ENCODE measurements at places on chromosomes 2 and 18.

DNA sequence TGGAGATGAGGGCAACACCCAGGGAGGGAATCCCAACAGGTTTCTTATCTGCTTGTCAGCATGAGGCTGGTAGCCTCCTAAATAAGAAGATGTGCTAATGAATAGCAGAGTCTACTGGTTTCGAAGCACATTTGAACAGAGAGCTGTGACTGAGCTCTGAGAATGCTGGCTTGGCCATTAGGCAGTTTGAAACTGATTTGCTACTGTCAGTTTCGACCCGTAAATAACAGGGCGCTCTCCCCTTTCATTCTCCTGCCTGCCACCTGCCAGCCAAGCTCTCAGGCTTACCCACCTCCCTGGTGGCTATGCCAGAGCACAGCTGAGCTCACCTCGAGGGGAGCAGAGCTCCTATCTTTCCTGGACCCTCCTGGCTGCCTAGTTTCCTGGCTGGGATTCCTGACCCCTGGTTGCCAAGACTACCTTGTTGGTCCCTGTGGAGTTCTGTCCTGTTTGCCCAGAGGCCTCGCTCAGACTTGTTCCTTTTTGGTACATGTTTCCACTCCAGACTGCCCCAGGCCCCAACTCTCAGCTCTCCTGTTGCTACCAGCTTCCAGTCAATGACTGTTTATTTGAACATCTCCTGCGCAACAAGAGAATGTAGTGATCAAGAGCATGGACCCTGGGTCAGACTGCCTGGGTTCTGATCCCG, 102.3 kb upstream of the ALPP start:
- no peak for DNase-seq

DNA sequence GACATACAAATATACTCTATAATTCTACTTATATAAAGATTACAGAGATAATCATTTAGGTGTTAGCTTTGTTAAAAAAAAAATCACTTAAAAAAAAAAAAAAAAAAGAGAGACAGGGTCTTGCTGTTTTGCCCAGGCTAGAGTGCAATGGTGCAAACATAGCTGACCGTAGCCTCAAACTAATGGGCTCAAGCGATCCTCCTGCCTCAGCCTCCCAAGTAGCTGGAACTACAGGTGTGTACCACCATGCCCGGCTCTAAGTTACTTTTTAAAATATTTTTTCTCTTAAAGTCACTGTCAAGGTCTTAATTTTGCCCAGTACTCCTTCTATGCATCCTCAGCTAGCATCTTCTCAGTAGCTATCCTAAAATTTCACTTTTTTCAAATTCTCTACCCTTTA, 77.2 kb upstream of the SLC25A52 start:
- no peak for DNase-seq

DNA sequence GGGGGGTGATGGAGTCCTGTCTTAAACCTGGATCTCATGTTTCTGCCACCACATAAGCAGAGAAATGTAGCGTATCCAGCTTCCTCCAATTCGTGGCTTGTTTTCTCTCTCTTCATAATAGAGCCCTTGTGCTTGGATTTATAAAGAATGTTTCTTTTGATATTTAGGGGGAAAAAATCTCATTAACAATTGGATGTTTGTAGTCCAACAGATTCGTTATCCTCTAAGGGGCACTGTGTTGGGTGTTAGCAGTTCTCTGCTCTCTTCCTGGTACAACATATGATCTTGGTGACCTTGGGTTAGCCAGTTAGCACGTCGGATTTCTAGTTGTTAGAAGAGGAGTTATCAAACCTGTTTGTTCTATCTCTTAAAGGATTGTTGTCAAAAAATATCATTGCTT, 127.8 kb downstream of the FMNL2 start:
- DNase-seq = no peak

DNA sequence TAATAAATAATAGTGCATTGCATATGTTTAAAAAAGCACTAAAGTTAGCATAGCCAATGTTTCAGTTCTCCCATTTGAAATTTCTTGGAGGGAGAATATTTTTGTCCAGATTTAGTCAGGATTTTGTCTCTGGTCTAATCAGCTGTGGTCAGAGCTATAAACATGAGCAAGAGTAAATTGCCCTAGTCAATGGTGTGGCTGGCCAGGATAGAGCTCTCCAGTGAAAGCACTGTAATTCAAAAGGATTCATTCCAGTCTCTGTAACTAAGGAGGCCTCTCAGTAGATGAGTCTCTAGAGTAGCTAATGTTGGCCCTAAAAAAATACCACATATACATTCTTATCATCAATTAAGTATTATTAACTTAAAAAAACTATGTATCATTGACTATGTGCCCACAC, 241.6 kb downstream of the CDCA7 start:
- DNase-seq = no peak

GRCh38 chr2:99984799-99985515, 157.4 kb downstream of the AFF3 start:
- DNase-seq = no peak

DNA sequence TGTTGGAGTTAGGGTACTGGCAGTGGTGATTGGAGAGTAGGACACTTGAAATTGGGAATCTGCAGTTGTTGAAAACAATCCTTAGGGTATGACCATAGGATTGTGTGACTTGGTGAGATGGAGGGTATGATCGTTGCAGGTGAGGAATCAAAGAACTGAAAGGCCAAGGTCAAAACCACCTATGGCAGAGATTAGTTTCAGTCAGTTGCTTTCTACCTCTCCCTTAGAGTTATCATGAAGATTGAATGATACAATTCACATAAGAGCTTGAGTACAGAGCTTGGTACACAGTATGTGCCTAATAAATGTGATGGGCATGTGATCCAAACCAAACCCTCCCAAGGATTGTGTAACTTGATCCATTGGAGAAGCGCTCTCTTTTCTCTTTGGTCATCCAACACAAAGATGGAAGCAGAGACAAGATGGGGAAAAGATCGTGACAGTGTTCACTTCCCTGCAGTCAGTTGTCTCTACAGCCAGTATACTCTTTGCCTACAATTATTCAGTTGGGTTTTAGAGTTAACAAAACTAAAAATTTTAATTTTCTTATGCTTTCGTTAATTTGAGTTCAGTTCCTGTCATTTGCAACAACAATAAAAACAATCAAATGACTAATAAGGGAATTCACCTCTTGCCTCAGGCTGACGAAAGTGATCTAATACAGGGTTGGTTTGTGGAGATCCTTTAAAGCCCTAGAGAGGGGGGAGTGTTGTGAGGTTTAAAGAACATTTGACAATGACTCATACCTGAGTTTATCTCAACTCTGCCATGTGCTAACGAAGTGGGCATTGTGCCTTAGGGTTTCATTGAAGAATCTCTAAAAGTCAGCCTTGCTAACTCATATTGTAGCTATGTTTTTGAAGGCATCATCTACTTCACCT, 14.8 kb upstream of the SMAD2 start:
- DNase-seq = no peak

DNA sequence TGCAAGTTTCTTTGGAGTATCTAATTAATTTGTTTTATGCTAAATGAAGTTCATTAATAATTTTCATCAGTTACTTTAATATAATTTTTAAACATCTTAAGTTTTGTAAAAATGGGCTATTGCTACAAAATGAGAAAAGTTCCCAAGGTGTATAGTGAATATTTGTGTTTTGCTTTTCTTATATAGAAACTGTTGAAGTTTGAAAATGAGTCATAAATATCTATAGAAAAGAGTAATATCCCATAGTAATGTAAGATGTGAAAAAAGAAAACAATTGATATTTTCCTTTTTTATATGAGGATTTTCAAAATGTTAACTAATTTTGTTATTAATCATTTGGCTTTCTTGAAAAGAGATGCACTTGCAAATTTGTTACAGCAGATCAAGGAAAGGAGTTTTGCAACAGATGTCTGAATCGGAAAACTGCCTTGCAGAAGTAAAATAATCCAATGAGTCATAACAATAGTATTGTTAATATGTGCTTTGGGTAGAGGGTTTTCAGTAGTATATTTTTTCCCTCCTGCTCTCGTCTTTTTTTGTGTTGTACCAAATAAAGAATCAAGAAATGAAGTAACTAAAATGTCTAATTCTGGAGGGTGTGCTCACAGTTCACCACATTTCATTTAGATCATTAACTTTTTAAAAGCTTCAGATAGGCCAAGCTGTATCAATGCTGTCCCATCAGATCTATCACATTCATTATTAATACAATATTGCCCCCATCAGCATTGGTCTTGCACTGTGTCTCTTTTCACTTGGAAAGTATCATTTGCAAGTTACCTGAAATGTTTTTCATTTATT, 15.5 kb downstream of the DUSP19 start:
- no peak for DNase-seq

DNA sequence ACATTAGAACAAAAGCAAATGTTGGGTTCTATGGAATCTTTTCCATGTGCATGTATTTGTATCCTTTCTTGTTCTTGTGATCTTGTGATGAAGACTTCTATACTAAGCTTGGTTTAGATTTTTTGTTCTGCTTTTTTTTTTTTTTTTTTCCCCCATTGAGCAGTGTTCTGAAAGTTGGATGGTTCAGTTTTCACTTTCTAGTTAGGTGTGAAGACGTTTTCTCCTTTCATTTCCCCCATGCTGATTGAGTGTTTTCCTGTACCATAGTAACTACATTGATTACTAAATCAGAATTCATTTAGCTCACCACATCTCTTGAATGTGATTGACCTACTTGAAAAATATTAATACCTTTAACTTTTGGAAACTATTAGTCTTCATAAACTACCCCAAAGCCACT, 34.1 kb downstream of the NOP58 start:
- no peak for DNase-seq

DNA sequence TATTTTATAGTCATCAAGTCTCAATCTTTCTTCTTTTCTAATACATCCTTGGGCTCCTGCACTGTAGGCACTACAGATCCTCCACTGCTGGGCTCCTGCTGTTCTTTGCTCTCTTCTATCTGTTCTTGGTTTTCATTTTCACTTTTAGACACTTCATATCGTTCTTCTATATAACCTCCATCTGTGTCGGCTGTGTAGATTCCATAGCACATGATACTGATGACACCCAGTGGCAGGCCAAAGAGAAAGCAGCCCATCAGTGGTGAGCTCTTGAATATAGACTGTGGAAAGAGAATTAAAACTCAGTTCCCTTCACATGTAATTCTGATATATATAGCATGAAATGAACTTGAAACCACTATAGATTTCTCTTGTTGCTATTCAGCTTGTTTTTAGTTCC, 38.0 kb downstream of the TMX3 start:
- DNase-seq = no peak

DNA sequence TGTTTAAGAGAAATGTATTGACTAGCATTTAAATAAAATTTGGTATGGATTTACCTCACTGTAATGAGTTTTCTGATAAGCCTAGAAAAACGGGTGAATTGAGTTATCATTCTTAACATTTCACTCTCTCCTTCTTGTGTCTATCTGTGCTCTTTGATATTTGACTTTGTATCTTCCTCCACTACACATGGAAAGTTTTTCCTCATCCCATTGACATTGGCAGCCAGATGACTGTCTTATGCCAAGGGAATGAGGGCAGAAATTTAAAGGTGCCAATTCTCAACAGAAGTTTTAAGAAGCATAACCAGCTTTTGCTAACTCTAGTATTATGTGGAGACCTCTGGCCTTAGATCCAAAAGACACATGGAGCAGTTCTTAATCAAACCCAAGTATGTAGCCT, 376.6 kb downstream of the DSEL start:
- DNase-seq = no peak

GRCh38 chr2:173252581-173252980, 102.1 kb upstream of the CDCA7 start:
- no peak for DNase-seq

GRCh38 chr2:17733599-17733998, 20.0 kb downstream of the SMC6 start:
- DNase-seq = no peak

DNA sequence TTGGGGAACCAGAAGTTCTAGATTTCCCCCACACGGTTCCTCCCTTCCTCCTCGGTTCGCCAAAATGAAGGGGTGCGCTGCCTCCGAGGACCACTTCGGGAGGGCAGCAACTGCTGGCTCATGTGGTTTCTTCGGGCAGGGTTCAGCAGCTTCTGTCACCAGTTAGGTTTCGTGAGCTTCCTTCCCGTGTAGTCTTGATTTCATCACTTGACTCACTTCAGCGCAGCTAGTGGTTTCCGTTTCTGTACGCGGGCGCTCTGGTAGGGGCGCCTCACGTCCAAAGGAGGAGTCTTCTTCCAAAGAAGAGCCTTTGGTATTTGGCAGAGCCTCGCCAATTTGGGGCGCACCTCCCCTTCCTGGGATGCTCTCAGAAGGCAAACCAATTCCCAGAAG, 485 bp upstream of the GALNT3 start:
- DNase-seq = peak; percentile 63

GRCh38 chr2:65331336-65332025, 100.9 kb downstream of the SPRED2 start:
- no peak for DNase-seq

DNA sequence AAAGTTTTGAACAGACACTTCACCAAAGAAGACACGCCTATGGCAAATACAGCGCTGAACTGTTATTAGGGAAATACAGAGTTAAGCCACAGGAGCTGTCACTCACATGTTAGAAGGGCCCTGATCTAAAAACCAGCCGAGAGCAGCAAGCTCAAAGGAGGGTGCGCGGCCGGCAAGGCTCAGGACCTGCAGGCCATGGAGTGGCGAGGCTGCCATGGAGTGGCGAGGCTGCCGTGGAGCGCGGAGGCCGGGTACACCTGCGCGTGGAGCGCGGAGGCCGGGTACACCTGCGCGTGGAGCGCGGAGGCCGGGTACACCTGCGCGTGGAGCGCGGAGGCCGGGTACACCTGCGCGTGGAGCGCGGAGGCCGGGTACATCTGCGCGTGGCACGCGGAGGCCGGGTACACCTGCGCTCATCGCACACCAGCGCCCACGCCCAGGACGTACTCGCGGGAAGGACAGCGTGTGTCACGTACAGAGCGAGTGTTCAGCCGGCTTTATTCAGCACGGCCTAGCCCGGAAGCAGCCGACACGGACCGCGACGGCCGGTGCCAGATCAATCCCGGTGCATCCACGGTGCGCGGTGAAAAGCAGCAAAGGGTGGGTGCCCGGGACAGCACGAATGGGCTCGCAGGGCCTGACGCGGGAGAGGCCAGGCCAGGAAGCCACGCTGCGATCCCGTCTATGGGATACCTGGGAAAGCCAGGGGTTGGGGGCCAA, 68.8 kb downstream of the SLC66A2 start:
- DNase-seq = no peak

DNA sequence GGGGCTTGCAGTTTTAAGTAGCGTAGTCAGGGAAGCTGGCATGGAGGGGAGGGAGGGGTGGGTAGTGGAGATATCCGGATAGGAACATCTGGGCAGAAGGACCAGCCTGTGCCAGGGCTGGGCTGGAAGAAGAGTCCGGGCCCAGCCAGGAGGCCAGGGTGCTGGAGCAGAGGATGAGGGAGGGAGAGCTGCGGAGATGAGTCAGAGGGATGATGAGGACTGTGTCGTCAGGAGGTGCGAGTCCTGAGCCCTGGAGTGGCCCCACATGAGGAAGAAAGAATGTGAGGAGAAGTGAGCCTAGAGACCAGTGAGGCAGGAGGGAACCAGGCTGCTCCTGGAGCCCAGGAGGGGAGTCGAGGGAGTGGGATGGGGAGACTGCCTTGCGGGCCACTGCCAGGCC, 82.4 kb downstream of the CTIF start:
- no peak for DNase-seq
